ENCODE measurements at places on chromosomes 13 and 19. TPM values are rescaled to one million over a fixed set of nuclear protein-coding genes. Genes with fewer than 3 reads are reported as not detected.

ZNF790 gene
- 4.3 TPM for total RNA-seq

CYP2A7 gene
- total RNA-seq, result not detected

ZNF507 gene
- 15.0 TPM for total RNA-seq

DNA sequence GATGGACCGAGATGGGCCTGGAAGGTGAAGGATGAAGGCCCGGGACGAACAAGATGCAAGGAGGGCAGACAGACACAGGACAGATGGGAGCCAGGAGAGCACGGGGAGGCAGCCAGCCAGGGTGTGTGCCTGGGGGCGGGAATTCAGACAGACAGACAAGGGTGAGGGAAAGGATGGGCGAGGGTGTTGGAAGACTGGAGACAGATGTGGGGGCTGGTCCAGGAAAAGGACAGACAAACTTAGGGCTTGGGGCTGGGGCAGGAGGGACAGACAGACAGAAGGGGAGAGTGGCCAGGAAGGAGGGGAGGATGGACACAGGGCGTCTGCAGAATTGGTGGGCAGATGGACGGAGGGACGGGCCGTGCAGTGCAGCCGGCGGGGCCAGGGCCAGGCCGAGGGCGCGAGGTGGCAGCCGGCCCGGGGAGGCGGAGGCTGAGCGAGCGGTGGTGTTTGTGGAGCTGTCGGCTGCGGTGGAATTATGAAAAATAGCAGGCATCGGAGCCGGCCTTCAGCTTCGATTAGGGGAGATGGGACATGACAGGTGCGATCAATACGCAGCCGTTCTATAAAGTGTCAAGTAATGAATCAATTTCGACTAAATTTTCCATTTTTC lies 4.6 kb upstream of the ERFL start:
- H3K36me3 ChIP-seq, result no peaks in the 10 kb centered on the region
- H3K4me1 ChIP-seq, result peaks cover 17% of the 10 kb centered on the region
- H3K27ac ChIP-seq, result no peak overlapping the region
- no peak overlapping the region for H3K4me3 ChIP-seq
- H3K27me3 ChIP-seq, result peaks cover 73% of the 10 kb centered on the region

DNA sequence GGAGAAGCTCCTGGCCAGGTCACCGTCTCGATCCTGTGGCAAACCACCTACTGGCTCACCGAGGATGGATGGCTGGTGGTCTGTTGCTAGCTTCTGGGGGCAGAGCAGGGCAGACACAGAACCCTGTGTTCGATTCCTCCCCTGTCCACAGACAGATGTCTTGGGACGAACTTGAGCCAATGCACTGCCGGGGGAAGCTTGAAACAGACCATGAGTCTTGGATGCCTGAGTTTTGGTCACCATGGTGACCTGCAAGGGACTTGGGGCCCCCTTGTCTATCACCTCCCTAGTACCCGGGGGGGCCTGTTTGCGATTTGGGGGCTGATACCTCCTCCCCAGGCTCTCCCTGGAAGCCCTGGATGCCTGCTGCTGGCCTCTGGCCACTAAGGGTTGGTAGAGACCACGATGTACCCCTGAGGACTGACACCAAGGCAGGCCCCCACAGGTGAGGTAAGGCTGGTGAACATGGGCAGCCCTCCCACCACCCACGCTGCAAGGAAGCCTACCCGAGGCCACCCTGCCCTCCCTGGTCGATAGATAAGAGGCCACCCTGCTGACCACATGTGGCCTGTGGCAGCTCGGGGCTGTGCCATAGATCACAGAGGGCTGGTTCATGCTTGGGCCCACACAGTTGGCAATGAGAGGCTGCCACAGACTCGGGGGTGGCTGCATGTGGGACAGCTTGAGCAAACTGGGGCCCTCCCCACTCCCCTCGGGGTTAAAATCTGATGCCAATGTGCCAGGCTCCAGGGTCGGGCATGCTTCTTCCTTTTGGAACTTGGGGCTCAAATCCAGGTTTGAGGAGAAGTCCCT lies 10.7 kb downstream of the IQCN start:
- no peak for DNase-seq
- H3K27me3 ChIP-seq, result no peaks in the 10 kb centered on the region
- H3K4me3 ChIP-seq, result no peak overlapping the region
- H3K27ac ChIP-seq, result no peak overlapping the region

DNA sequence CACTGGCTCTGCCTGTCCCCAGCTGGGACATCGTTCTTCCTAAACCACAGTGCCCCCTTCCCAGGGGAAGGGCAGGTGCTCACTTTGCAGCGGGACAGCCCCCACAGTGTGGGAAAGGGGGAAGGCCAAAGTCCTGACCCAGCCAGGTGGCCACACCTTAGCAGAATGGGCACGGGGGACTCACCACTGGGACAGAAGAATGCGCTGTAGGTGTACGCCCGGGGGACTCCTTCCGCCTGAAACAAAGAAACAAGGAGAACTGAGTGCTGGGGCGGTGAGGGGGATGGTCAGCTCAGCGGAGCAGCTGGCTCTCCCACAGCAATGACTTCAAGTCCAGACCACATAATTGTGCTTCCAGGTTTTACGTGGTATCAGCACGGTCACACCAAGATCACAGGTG lies 49.4 kb downstream of the F2RL3 start:
- no peaks in the 10 kb centered on the region for H3K4me1 ChIP-seq
- DNase-seq, result no peak
- no peaks in the 10 kb centered on the region for H3K27me3 ChIP-seq
- H3K27ac ChIP-seq, result no peak overlapping the region

DNA sequence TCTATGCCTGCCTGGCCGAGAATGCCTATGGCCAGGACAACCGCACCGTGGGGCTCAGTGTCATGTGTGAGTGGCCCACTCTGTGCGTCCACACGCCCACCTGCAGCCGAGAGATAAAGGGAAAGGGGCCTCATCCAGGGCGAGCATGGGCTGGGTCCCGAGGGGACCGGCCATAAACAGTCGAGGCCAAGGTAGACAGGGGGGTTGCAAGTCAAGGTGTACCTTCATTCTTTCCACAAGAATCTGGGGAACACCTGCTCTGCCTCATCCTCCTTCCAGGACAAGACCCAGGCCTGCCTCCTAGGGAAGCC lies 8.3 kb downstream of the MAG start:
- DNase-seq, result no peak
- H3K4me1 ChIP-seq, result no peaks in the 10 kb centered on the region
- no peaks in the 10 kb centered on the region for H3K36me3 ChIP-seq
- no peak overlapping the region for H3K27ac ChIP-seq
- H3K4me3 ChIP-seq, result no peak overlapping the region

GRCh38 chr19:4571305-4571917 lies 11.9 kb upstream of the SEMA6B start:
- no peak for DNase-seq
- peaks cover 9% of the 10 kb centered on the region for H3K4me1 ChIP-seq
- no peak overlapping the region for H3K4me3 ChIP-seq
- H3K36me3 ChIP-seq, result no peaks in the 10 kb centered on the region
- H3K27ac ChIP-seq, result no peak overlapping the region
- H3K27me3 ChIP-seq, result no peaks in the 10 kb centered on the region
